Liver (tissue), 10 donors: ENCODE measurements at places on chromosomes 2 and 18. TPM values are rescaled to one million over a fixed set of nuclear protein-coding genes. Genes with fewer than 3 reads are reported as not detected.

GRCh38 chr2:172999641-173000386 lies 75.8 kb upstream of the MAP3K20 start:
- H3K27ac ChIP-seq, result no peak overlapping the region
- DNase-seq, result no peak
- no peaks in the 10 kb centered on the region for H3K27me3 ChIP-seq
- peaks cover 2% of the 10 kb centered on the region for H3K36me3 ChIP-seq

Gene DTNA
- total RNA-seq, result 1.6 TPM

- H3K4me3 ChIP-seq, result no peak overlapping the region
- no peak overlapping the region for H3K27ac ChIP-seq
- H3K36me3 ChIP-seq, result no peaks in the 10 kb centered on the region
Measured at GRCh38 chr18:62499263-62499650, 23.6 kb upstream of the ZCCHC2 start.

- peaks cover 2% of the 10 kb centered on the region for H3K27me3 ChIP-seq
- no peak overlapping the region for H3K27ac ChIP-seq
Measured at GRCh38 chr2:9760069-9760901, 83.0 kb upstream of the TAF1B start.

Gene LCT
- not detected for total RNA-seq

DNA sequence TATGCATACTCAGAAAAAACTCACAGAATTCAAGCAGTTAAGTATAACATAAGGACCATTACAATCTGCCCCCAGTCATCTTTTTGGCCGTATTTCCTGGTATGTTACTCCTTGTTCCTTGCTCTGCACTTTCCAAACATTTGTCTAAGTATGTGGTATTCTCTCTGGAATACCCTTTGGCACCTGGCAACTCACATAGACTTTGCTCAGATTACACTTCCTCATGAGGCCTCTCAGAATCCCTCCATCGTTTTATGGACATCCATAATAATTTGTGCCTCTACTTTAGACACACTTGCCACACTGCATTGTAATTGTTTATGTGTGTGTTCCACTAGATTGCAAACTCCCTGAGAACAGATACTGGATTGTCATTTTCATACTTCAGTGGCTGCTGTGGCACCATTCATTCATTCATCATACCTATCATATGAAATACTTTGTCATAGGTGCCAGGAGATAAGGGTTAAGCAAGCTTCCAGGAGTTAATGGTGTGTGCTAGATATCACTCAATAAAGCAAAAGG lies 84.0 kb downstream of the HIBCH start:
- no peaks in the 10 kb centered on the region for H3K27me3 ChIP-seq
- H3K4me1 ChIP-seq, result no peaks in the 10 kb centered on the region
- peaks cover 8% of the 10 kb centered on the region for H3K36me3 ChIP-seq
- H3K4me3 ChIP-seq, result no peak overlapping the region
- no peak overlapping the region for H3K27ac ChIP-seq

- DNase-seq, result no peak
- peak overlapping the region; percentile 61 for H3K27ac ChIP-seq
- H3K4me1 ChIP-seq, result peaks cover 20% of the 10 kb centered on the region
- no peaks in the 10 kb centered on the region for H3K36me3 ChIP-seq
- H3K27me3 ChIP-seq, result no peaks in the 10 kb centered on the region
Measured at GRCh38 chr2:215692387-215693079, 256.7 kb upstream of the FN1 start.

Gene ARHGAP15
- total RNA-seq, result 17.9 TPM

Gene SP140
- 1.1 TPM for total RNA-seq

DNA sequence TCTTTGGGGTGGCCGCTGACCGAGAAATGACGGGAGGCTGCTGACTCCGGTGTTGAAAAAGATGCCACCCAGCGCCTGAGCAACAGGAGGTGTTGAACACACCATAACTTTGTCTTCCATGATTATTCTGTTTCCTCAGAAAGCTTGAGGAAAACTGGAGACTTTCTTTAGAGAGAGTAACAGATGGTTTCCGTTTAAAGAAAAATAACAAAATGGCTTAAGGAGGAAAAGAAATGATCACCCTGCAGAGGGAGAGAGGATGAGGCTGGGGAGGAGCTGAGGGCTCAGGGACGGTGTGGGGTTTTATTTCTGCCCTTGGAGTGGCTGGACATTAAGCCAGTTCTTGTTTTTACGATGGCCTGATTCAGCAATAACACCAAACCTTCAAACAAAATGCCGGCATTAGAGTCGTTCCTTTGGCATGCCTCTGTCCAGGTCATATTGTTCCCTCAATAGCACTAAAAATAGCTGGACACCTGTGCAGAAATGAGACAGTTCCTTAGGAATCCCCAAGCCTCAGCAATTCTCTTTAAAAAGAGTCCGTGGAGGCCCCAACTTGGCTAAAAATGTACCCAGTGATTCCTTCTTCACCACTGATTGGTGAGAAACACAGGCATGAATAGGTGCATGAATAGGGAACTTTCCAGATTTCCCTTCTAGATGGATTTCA lies 182.4 kb downstream of the ALPK2 start:
- peak overlapping the region; percentile 89 for H3K4me3 ChIP-seq
- no peaks in the 10 kb centered on the region for H3K36me3 ChIP-seq
- no peaks in the 10 kb centered on the region for H3K27me3 ChIP-seq
- no peak for DNase-seq
- no peaks in the 10 kb centered on the region for H3K4me1 ChIP-seq

DNA sequence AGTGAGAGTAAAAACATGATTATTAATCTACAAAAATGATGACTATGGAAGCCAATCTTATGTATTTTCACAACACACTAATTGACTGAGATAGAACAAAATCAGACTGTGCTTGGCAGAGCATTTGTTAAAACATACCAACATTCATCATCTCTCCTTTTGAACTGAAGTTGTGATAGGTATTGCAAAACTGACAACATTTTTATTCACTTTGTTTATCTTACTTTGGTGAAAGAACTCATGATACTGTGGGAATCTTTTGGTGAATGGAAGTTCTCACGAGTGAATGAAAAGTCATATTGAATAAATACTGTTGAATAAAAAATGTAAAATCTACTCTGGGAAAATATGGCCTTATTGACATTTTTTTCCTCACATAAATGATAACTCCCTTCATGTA lies 1430.2 kb upstream of the PIK3C3 start:
- H3K36me3 ChIP-seq, result no peaks in the 10 kb centered on the region
- no peaks in the 10 kb centered on the region for H3K4me1 ChIP-seq
- no peaks in the 10 kb centered on the region for H3K27me3 ChIP-seq
- no peak overlapping the region for H3K27ac ChIP-seq
- no peak overlapping the region for H3K4me3 ChIP-seq

DNA sequence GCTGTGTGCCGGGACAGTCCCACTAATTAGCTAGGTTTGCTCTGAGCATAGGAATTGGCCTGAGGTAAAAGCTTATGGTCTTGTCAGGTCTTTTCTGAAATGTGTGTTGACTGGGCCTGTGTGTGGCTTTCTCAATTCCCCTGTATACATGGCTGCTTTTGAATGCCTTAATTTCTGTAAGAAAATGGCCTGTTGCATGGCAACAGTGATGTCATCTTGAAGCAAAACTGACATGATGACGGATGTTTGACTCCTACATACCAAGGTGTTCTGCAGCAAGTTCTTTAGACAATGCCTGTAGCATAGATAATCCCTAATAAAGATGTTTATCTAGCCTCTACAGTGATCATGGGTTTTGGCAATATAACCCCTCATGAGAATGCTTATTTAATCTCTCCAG lies 198.5 kb downstream of the OTX1 start:
- peaks cover 4% of the 10 kb centered on the region for H3K36me3 ChIP-seq
- no peak overlapping the region for H3K4me3 ChIP-seq
- H3K4me1 ChIP-seq, result no peaks in the 10 kb centered on the region

DNA sequence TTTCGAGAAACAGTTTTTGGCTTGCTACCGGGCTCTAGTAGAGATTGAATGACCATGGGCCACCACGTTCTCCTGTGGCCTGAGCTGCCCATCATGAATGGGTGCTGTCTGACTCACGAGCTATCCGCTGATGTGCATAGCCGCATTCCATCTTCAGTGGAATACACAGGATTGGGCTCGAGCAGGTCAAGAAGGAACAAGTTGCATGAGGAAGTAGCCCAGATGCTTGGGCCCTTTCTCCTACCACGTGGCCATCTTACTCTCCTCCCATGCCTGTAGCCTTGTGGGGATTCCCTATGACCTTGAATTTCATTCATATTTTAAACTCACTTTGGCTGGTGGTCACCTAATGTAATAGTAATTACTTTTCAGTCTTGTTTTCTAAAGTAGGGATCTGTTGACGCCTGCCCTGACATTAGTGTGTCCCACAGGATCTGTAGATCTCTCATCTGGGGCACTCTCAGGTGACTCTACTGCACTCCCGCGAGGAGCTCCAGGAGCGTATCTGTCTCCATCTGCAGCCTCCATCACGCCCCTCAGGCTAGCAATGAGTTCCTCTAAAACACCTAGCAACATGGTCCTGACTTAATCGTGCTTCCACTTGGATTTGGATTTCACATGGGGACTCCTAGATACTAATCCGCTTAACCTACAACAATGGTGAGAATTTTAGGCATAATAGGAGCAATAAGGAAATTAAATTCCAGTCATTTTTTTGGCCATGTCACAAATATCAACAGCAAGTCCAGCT lies 67.8 kb downstream of the PSMG2 start:
- no peak overlapping the region for H3K27ac ChIP-seq
- no peak for DNase-seq
- no peaks in the 10 kb centered on the region for H3K36me3 ChIP-seq
- H3K4me1 ChIP-seq, result no peaks in the 10 kb centered on the region
- H3K27me3 ChIP-seq, result no peaks in the 10 kb centered on the region

- no peak for DNase-seq
- H3K27ac ChIP-seq, result no peak overlapping the region
- H3K36me3 ChIP-seq, result no peaks in the 10 kb centered on the region
- no peak overlapping the region for H3K4me3 ChIP-seq
- H3K27me3 ChIP-seq, result no peaks in the 10 kb centered on the region
Measured at GRCh38 chr2:118403658-118404451, 315.6 kb downstream of the INSIG2 start.

DNA sequence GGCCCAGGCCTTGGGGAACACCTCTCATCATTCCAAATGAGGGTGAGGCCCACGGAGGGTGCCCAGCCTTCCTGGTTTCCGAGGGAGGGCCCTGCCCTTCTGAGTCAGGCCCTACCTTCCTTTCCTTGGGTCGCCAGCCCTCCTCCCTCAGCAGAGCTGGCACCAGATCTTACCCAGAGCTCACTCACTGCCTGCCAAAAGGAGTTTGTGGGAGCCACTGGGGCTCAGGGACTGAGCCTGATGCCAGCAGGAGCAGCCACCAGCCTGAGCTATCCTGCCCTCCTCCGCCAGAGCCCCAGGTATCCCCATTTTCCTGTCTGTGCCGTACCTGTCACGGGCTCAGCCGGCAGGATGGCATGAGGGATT lies 64.1 kb downstream of the NRP2 start:
- no peak overlapping the region for H3K27ac ChIP-seq
- no peaks in the 10 kb centered on the region for H3K27me3 ChIP-seq
- H3K36me3 ChIP-seq, result no peaks in the 10 kb centered on the region
- H3K4me1 ChIP-seq, result peaks cover 9% of the 10 kb centered on the region
- no peak overlapping the region for H3K4me3 ChIP-seq

GRCh38 chr2:73243884-73244570 lies 9.9 kb downstream of the CCT7 start:
- peaks cover 19% of the 10 kb centered on the region for H3K36me3 ChIP-seq
- no peak overlapping the region for H3K4me3 ChIP-seq
- no peaks in the 10 kb centered on the region for H3K27me3 ChIP-seq
- no peaks in the 10 kb centered on the region for H3K4me1 ChIP-seq
- H3K27ac ChIP-seq, result no peak overlapping the region

GRCh38 chr2:20400306-20400705 lies 46.6 kb upstream of the RHOB start:
- no peak for DNase-seq
- H3K36me3 ChIP-seq, result no peaks in the 10 kb centered on the region
- no peak overlapping the region for H3K4me3 ChIP-seq
- H3K27me3 ChIP-seq, result no peaks in the 10 kb centered on the region

Gene NXPH2
- not detected for total RNA-seq

DNA sequence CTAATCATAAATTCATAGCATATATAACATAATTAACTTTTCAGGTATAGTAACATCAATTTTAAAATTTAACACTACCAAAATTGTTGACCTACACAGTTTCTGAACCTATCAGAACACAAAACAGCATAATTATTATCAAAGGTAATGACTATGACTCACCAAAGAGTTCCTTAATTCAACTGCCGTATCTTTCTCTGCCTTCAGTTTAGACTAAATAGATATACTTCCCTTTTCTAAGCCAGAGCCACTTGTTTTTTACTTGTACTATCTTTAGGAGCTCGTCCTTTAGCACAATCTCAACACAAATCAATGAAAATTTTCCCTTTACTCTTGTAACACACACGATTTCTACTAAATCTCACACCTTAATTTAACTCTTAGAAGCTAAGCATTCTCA lies 54.4 kb downstream of the CCDC88A start:
- no peak overlapping the region for H3K27ac ChIP-seq
- no peak overlapping the region for H3K4me3 ChIP-seq
- DNase-seq, result no peak
- H3K36me3 ChIP-seq, result no peaks in the 10 kb centered on the region
- H3K4me1 ChIP-seq, result no peaks in the 10 kb centered on the region

Gene CD8B2
- under 0.01 TPM for total RNA-seq

GRCh38 chr2:145596416-145596815 lies 1076.5 kb upstream of the ZEB2 start:
- no peaks in the 10 kb centered on the region for H3K36me3 ChIP-seq
- no peaks in the 10 kb centered on the region for H3K4me1 ChIP-seq
- DNase-seq, result no peak

- DNase-seq, result no peak
- H3K36me3 ChIP-seq, result no peaks in the 10 kb centered on the region
- no peaks in the 10 kb centered on the region for H3K27me3 ChIP-seq
- H3K4me3 ChIP-seq, result no peak overlapping the region
- H3K4me1 ChIP-seq, result no peaks in the 10 kb centered on the region
Measured at GRCh38 chr2:168427451-168427850, 28.6 kb upstream of the CERS6 start.

- H3K4me3 ChIP-seq, result no peak overlapping the region
- no peak overlapping the region for H3K27ac ChIP-seq
- no peak for DNase-seq
- no peaks in the 10 kb centered on the region for H3K27me3 ChIP-seq
- no peaks in the 10 kb centered on the region for H3K36me3 ChIP-seq
Measured at GRCh38 chr2:69209482-69209881, 177.5 kb downstream of the GFPT1 start.

DNA sequence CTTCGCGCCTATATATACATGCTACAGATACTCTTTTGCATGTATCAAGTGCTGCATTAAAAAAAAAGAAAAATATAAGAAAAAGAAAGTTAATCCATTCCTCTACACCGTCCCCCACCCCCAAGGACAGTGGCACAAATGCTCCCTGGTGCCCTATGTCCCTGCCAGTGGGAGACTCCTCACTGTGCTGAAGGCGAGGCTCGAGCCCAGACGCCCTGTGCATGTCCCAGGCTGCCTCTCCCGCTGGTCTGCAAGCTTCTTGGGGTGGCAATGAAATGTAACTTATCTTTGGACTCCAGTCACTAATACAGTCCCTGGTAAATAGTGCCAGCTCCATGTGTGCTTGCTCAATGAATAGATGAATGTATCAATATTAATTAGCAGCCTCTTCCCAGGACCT lies 185.6 kb upstream of the SMAD2 start:
- no peaks in the 10 kb centered on the region for H3K4me1 ChIP-seq
- no peak for DNase-seq
- no peak overlapping the region for H3K27ac ChIP-seq
- H3K4me3 ChIP-seq, result no peak overlapping the region
- no peaks in the 10 kb centered on the region for H3K27me3 ChIP-seq

Gene CFC1
- not detected for total RNA-seq

GRCh38 chr18:30499721-30500120 lies 542.8 kb downstream of the DSC3 start:
- H3K27me3 ChIP-seq, result no peaks in the 10 kb centered on the region
- no peak overlapping the region for H3K27ac ChIP-seq
- DNase-seq, result no peak
- H3K4me1 ChIP-seq, result no peaks in the 10 kb centered on the region
- no peak overlapping the region for H3K4me3 ChIP-seq
